Stimulated activated CD8-positive, alpha-beta memory T cell treated with anti-CD3 and anti-CD28 coated beads, Interleukin-4, amount 100 ng/mL, for 1 hour (primary cell): ENCODE measurements at places on chromosomes 13 and 19.

- DNase-seq, result no peak
Measured at GRCh38 chr13:37407156-37407555, 191.4 kb downstream of the POSTN start.

DNA sequence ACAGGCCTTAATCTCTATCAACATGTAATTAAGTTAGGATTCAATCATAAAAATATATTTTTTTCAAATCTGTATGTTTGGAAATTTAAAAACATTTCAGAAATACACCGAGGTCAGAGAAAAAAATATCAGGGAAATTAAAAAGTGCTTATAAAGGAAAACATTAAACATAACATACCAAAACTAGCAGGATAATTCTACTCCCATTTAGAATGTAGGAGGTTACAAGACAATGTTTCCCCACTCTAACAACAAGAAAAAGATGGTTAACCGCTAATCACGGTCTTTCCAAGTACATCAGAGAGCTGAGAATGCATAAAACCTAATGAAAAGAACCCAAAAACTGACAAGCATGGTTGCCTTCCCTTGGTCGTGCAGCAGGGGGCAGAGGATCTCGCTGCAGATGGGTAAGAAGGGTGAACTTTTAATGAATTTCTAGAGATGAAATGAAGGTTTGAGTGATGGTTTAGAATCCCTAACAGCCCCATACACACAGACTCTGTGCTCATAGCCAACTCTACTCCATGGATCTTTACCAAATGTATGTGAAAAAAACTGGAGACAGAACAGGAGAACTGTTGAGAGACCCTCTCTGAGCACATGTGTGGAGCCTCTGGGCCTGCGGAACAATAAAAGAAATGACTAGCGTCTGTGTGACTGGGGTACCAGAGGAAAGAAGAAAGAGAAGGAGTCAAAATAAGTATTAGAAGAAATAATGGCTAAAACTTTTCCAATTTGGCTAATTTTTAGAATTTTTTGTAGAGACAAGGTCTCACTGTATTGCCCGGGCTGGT lies 51.3 kb upstream of the LSM14A start:
- peak; percentile 14 for DNase-seq

GRCh38 chr13:20780317-20780716 lies 6.6 kb upstream of the EEF1AKMT1 start:
- DNase-seq, result no peak

GRCh38 chr13:74134777-74135325 lies 647 bp upstream of the KLF12 start:
- DNase-seq, result peak; percentile 42

- DNase-seq, result no peak
Measured at GRCh38 chr19:1257475-1258162, 9.2 kb downstream of the MIDN start.

DNA sequence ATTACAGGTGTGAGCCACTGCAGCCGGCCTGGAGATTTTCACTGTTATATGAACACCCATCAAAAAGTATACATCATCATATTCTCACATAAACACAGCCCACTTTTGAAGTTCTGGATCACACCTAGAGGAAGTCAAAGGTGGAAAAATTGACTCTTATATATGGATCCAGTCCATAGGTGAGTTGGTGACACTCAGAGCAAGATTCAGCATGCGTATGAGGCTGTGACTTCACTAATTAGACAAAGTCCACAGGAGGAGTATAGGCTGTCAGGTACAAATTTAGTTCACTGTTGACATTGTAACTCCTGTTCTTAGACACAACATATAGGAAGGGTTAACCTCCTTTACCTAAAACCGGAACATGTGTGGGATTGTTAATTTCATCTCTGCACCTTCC lies 31.4 kb upstream of the ZNF254 start:
- no peak for DNase-seq

DNA sequence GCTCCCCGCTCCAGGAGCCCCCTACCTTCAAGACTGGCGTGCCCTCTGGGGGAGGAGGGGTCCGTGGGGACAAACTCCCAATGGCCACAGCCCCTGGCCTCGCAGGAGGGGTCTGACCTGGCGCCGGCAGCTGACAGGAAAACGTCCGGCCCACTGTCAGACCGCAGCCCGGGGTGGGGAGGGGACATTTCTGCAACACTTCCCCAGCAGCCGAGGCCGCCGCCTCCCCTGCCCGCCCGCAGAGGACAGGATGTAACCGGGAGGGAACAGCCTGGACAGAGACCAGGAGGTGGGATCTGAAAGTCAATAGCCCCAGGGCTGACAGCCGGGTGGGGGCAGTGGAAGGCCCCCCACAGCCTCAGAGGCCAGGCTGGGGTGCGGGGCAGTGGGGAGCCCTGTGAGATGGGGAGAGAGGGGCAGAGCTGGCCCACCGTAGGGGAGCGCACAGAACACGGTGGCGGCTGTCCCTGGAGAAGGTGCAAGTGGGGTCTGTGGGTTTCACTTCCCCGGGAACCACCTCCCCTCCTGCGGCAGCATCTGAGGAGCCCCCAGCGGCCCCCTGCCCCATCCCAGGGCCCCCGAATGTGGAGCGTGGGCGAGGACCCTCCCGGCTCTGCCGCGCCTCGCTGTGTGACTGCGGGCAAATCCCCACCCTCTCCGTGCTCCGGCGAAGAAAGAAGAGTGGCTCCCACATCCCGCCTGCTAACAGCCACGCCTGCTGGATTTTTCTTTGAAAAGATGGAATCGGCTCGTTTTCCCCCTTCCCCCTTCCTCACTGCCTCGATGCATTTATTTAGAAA lies at the start of gene PEAK3:
PEAK3 (minus strand) TSS at position 114 of the 800 bp plus-strand sequence. CDS start 1,244 bp downstream, outside the sequence.
- no peak for DNase-seq

- no peak for DNase-seq
Measured at GRCh38 chr13:40438022-40438680, 228.3 kb downstream of the FOXO1 start.

DNA sequence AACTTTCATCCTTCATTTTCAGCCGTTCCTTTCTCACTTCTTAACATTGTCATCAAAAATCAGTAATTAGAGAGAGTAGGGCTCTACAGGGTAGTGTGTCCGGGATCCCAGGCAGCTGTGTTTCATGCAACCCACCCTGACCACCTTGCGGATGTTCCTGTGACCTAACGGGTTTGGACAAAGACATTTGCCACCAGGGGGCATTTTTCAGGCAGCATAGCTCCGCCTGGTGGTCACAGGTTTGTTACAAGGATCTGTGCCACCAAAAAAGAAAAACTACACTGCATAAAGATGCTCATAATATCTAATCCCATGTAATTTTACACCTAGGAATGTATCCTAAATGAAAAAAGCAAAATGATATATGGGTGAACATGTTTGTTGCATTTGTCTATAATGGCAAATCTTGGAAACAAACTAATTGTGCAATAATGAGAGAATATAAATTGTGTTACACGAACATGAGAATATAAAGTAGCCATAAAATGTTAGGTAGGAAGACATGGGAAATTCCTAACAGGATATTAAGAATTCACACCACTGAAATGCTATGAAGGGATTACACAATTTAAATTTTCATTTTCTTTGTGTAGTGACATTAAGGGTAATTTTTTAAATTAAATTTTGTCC lies 123.0 kb downstream of the SLC7A1 start:
- peak; percentile 8 for DNase-seq

- no peak for DNase-seq
Measured at GRCh38 chr13:20775961-20776360, 2.2 kb upstream of the EEF1AKMT1 start.

GRCh38 chr19:35822579-35822978 lies 9.9 kb upstream of the PRODH2 start:
- DNase-seq, result no peak

DNA sequence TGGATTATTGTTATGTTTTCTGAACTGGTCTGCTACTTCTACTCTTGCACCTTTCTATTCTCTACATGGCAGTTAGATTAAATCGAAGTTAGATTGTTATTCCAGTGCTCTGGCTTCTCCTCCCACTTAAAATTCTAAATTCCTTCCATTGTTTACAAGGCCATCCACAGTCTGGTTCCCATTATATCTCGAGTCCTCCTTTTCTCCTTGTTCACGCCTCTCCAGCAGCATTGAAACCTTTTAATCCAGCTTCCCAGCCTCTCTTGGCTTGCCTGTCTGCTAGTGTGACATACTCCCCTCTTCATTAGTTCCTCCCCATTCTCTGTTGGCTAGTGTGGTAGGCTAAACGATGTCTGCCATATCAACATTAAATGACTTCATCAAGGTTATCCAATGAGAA lies 54.5 kb downstream of the DNAJC15 start:
- no peak for DNase-seq

DNA sequence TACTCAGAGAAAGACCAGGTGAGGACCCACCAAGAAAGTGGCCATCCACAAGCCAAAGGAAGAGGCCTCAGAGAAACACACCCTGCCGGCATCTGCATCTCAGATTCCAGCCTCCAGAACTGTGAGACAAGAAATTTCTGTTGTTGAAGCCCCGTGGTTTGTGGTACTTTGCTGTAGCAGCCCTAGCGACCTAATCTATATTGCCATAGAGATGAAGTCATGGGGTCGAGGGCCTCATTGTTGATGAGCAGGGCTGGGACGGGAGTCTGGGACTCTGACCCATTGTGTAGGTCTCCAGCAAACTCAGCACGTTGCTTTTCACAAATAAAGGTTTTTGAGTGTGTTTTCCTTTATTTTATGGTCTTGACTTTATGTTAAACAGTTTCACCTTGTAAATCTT lies 174.9 kb downstream of the TNFSF13B start:
- DNase-seq, result no peak

DNA sequence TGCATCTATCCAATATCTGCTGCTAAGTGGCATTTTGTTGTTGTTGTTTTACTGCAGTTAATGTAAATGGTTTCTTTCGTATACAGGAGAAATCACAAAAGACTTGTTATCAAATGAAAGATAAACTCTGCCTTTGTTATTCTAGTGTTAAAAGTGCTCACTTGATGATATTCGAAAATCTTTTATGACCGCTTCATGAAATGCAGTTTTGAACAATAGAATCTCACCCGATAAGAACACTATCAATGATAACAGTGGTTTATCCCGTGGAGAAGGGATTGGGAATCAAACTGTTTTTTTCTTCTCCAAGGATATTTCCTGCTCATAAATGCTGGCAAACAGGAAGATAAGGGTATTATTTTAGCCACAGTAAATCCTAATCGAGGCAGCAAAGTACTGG lies 1366.3 kb downstream of the OLFM4 start:
- DNase-seq, result no peak

DNA sequence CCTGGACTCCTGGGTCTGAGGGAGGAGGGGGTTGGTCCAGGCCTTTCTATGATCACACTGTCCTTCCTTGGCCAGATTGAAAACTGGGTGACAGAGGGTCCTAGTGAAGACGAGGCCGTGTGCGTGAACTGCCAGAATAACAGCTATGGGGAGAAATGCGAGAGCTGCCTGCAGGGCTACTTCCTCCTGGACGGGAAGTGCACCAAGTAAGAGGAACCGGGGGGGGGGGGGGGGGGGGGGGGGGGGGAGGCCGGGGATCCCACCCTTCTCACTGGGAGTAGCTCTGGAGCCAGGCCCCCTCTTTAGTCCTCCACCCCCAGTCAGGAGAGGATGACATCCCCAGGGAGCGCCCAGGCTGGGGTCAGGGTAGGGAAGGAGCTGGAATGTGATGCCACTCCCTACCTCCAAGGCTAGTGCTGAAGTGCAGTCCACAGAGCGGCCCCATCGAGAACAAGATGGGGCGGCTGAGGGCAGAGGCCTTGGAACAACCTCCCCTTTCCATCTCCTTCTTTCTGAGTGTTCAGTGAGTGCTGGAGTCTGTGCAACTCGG lies 19.4 kb downstream of the CNFN start:
- no peak for DNase-seq

DNA sequence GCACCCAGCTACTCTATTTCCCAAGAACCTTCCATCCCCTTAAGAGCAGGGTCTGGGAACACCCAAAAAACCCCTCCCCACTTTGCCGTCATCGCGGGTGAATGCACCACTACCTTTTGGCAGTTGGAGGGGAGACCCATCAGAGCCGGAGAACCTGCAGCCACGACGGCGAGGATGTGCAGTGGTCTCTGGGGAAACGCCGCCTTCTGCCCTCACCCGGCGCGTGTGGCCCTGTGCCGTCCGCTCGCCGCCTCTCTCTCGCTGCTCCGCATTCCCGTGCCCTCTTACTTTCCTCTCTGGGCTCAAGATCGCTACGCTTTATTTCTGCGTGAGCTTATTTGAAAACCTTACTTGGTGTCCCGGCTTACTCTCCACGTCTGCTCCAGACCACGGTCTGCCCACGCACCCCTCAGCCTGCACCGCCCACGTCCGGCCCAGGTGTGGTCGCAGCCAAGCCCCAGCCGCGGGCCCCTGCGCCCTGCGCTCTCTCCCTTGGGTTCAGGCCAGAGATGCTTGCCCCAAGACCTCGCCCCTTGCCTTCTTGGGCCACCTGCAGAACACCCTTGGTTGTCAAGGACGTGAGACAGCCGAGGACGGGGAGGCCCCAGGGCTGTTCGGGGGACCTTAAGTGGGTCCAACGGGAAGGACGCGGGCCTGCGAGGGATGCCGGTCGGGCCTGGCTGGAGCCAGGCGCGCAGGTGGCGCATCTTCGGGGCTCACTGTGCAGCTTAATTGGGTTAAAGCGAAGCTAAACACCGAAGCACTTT lies 2.0 kb upstream of the MAB21L1 start:
- no peak for DNase-seq

DNA sequence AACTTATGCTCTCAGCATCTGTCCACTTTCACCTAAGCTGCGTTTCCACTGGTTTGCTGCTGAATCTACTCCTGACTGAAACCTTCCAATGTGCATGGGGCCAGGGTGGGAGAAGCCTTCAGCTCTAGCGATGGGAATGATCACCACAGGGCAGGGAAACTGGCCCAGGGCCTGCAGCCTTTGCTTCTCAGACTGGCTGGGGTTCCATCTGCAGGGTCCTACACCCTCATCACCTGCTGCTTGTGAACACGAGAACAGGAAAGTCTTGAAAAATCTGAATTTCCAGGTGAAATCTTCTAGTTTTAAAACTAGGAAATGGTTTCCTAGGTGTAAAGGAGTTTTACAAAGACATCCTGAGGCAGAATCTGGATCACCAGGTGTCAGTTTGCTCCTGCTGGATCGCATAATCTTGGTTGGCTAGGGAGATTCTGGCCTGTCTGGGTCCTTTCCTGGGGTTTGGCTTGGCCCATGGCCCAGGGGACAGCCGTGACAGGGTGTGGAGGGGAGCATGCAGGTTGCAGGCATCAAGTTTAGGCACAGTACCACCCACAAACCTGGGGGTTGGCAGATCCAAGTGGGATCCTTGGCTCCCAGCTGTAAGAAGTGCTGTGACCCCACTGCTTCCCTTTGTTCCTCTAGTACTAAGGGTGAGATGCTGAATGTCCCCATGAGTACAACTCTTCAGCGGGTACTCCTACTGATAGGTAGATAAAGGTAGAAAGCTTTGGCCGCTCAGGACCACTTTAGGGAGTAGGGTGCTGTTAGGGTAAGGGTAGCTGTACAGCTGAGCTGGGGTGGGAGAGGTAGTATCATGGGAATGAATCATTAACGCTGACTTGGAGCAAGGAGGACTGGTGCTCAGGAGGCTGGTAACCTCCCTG lies 1.8 kb upstream of the UBE2M start:
- no peak for DNase-seq

DNA sequence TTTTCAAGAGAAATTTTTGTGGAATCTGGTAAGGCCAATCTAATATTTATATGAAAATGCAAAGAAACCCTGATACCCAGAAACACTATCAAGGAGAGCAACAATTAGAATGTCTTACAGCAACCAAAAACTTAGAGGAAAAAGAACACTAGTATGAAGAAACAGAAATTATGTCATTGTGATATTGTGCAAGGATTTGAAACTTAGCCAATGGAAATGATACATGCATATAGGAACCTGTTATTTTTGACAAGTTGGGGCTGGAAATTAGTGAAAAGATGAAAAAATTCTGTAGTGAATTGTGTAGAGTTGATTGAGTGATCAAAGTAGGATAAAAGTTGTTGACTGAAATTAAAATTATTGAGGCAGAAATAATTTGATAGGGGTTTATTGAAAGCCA lies 792.6 kb upstream of the SLITRK6 start:
- no peak for DNase-seq

- no peak for DNase-seq
Measured at GRCh38 chr13:87999788-88000187, 328.6 kb downstream of the SLITRK5 start.
